Placental pericyte (primary cell): ENCODE measurements at places on chromosomes 16 and 17. TPM values are rescaled to one million over a fixed set of nuclear protein-coding genes. Genes with fewer than 3 reads are reported as not detected.

The SLC6A2 gene
- 0.43 TPM in 1 of 2 replicates, not detected in the other for total RNA-seq

The IL17C gene
- 0.44 TPM in 1 of 2 replicates, not detected in the other for total RNA-seq

The MYH3 gene
- total RNA-seq = 0.22 and 0.86 TPM in 2 replicates

The PLEKHH3 gene
- 10.7 and 11.0 TPM in 2 replicates for total RNA-seq

The ST6GALNAC2 gene
- total RNA-seq = 1.3 and 2.6 TPM in 2 replicates

The PDILT gene
- total RNA-seq = not detected in 2 replicates

The C16orf46 gene
- 0.57 and 1.8 TPM in 2 replicates for total RNA-seq

The FAM171A2 gene
- 2.2 and 3.4 TPM in 2 replicates for total RNA-seq
